Anterior cingulate cortex (tissue), 58 donors: ENCODE measurements at places on chromosomes 1 and 21.

- DNase-seq, result peak; percentile 31
These were observed 3.6 kb upstream of the SPSB1 start for GRCh38 chr1:9289090-9289534.

- no peak for DNase-seq
These were observed 258.5 kb downstream of the TRABD2B start for GRCh38 chr1:47738560-47739182.

DNA sequence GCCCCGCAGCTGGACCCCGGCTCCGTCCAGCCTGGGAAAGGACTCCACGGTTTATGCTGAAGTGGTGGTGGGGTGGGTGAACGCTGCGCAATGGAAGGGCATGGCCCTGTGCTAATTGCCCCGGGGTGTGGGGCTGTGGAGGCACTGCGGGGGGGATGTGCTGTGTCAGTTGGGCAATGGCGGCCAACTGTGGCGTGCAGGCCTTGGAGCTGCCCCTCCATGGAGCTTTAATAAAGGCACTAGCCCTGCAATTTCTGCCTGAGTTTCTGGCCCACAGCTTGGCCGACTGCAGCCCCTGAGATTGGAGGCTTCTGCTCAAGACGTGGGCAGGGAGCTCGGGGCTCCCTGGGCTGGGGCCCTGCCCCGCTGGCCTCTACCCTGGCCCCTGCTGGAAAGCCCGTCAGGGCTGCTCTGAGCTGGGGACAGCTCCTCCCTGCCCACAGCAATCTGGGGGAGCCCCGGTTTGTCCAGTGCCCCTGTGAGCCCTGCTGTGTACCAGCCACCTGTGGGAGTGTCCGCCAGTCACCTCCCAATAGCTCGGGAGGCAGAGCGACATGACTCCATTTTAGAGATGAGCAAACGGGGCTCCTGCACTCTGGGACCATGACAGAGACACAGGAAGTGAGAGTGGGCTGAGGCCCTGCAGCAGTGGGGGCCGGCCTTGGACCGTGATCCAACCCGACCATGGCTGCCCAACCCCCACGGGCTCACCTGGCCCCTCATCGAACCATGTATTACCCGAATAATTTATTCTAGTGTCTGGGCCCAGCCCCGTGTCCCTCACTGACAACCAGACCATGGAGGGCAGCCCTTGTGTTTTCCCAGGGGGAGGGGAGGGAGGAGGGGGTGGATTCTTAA, 8.7 kb upstream of the TNFRSF14 start:
- no peak for DNase-seq

DNA sequence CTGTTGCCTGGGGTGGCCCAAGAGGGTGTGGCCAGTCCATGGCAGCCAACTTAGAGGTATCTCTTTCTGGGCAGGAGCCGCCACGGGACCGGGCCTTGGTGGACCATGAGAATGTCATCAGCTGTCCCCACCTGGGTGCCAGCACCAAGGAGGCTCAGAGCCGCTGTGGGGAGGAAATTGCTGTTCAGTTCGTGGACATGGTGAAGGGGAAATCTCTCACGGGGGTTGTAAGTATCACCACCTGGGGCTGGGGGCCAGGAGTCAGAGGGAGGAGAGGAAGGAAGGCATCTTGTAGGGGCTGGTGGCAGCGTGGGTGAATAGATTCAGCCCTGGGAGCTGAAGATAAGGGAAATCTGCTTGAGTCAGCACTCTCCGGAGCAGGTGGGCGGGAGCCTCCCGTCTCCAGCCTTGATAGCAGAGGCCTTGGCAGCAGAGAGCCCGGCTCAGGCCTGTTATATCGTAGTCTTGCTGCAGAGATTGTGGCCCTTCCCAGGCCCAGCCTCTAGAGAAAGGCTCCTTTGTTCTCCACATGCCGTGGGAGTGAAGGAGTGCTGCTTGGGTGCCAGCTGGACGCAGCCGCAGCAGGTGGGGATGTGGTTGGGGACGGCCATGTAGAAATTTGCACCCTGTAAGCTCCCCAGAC, 25.4 kb downstream of the PHGDH start:
- peak; percentile 62 for DNase-seq

DNA sequence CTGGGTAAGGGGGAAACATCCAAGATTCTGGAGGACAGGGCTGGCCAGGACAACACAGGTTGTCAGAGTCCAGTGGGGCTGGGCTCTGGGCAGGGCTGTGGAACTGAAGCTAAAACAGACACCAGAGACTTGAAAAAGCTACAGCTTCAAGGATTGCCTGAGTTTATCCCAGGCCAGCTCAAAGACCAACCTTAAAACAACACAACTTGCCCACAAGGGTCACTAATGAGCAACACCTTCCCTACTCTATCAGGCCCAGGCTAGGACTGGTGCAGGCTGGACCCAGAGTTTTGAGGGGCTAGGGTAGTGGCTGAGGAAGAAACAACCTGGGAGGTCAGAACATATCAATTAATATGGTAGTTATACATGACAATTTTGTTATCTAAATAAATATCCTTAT, 160.7 kb downstream of the SLC45A1 start:
- no peak for DNase-seq

GRCh38 chr1:224698015-224698451, 81.9 kb downstream of the CNIH3 start:
- DNase-seq, result no peak

GRCh38 chr1:238898856-238899255, 487.5 kb upstream of the CHRM3 start:
- DNase-seq, result no peak

GRCh38 chr1:35808450-35809113, 766 bp downstream of the AGO4 start:
- peak; percentile 4 for DNase-seq

GRCh38 chr1:28058168-28058567, 30.2 kb downstream of the EYA3 start:
- no peak for DNase-seq

DNA sequence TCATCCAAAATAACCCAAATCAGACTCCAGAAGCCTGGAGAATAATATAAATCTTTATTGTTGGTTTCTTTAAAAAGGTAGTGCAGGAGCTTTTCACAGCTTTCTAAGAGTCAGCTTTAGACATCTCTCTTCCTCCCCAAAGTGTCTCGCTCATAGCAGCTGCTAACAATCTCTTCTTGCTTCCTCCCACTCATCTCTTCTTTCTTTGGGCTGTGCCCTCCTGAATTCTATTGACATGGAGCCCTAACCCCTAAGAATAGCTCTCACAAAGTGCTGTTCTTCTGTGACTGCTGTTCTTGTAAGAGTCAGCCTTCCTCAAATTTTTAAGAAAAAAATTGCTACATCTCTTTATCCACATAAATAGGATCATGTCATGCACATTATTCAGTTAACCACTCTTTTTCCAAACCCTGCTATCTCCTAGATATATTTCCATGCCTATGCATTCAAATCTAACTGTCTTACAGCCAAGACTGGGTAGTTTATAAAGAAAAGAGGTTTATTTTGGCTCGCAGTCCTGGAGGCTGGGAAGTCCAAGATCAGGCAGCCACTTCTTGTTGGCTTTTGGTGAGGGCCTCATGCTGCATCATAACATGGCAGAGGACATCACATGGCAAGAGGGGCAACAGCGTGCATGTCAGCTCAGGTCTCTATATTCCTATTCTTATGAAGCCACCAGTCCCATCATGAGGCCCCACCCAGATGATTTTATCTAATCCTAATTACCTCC, 301.0 kb upstream of the POU3F1 start:
- DNase-seq, result no peak

- no peak for DNase-seq
These were observed 27.6 kb downstream of the IPP start for GRCh38 chr1:45722809-45723208.

DNA sequence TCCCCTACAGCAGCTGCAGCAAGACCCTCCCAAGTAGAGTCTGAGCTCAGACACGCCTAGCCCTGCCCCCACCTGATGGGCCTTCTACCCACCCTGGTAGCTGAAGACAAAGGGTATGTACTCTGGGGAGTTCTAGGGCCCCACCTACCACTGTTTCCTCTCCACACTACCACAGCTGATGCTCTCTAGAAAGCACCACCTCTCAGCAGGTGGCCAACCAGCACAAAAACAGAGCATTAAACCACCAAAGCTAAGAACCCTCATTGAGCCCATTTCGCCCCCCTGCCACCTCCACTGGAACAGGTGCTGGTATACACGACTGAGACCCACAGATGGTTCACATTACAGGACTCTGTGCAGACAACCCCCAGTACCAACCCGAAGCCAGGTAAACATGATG, 258.9 kb downstream of the SETD4 start:
- DNase-seq, result no peak

DNA sequence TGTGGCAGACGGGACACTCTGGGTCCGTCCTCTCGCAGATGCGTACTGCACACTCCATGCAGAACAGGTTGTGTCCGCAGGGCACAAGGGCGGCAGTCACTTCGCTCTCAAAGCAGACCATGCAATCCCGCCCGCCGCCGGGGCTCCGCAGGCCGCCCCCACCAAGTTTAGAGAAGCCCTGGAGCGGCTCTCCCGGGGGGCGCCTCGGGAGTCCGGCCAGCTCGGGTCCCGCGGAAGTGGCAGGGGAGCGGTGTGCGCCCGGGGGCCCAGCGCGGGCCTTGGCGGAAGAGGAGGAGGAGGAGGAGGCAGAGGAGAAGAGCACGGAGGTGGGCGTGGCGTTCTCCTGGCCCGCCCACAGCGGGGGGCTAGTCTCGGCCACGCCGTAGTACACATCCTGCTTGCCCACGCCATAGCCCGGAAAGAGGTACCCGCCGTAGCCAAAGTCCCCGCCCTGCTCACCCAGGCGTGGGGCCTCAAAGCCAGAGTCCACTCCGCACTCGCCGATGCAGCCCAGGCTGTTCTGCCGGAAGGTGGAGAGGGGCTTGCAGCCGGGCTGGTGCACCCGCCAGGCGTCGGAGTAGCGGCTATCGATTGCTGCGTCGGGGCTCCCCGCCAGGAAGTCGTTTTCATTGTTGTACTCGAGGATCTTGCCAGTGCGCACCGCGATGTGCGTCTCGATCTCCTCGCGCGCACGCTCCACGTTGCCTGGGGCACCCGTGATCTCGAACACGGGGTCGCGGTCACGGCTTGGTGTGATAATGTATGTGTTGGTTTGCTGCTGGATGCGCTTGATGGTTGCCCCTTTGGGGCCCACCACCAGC, 5.4 kb downstream of the MEX3A start:
- no peak for DNase-seq

- DNase-seq, result no peak
These were observed 101.7 kb downstream of the NEK7 start for GRCh38 chr1:198258491-198258890.
